ENCODE measurements at places on chromosomes 1 and 21. TPM values are rescaled to one million over a fixed set of nuclear protein-coding genes. Genes with fewer than 3 reads are reported as not detected.

The F3 gene
- 25.4 TPM for polyA plus RNA-seq

The SLC1A7 gene
- 0.19 TPM for polyA plus RNA-seq

The ALDH4A1 gene
- polyA plus RNA-seq = 22.0 TPM

The MTARC2 gene
- 17.3 TPM for polyA plus RNA-seq

The HHIPL2 gene
- polyA plus RNA-seq = not detected

The DDAH1 gene
- polyA plus RNA-seq = 14.7 TPM

The PDIK1L gene
- 2.7 TPM for polyA plus RNA-seq

The GPBP1L1 gene
- 26.6 TPM for polyA plus RNA-seq

The BRINP2 gene
- 0.15 TPM for polyA plus RNA-seq

The CLDN19 gene
- 0.01 TPM for polyA plus RNA-seq

The FALEC gene
- polyA plus RNA-seq = 0.18 TPM

The KIF26B gene
- polyA plus RNA-seq = 1.3 TPM

The CCDC30 gene
- 0.80 TPM for polyA plus RNA-seq

The LORICRIN gene
- polyA plus RNA-seq = not detected

The LGR6 gene
- polyA plus RNA-seq = 1.3 TPM

The CELA3A gene
- polyA plus RNA-seq = not detected

The SELENBP1 gene
- 14.3 TPM for polyA plus RNA-seq

The ARHGEF16 gene
- 0.43 TPM for polyA plus RNA-seq
